GM12891 (cell line): ENCODE measurements at places on chromosomes 12 and 14.

- DNase-seq: no peak
These were observed 7.0 kb downstream of the AGAP2 start for GRCh38 chr12:57731411-57732080.

DNA sequence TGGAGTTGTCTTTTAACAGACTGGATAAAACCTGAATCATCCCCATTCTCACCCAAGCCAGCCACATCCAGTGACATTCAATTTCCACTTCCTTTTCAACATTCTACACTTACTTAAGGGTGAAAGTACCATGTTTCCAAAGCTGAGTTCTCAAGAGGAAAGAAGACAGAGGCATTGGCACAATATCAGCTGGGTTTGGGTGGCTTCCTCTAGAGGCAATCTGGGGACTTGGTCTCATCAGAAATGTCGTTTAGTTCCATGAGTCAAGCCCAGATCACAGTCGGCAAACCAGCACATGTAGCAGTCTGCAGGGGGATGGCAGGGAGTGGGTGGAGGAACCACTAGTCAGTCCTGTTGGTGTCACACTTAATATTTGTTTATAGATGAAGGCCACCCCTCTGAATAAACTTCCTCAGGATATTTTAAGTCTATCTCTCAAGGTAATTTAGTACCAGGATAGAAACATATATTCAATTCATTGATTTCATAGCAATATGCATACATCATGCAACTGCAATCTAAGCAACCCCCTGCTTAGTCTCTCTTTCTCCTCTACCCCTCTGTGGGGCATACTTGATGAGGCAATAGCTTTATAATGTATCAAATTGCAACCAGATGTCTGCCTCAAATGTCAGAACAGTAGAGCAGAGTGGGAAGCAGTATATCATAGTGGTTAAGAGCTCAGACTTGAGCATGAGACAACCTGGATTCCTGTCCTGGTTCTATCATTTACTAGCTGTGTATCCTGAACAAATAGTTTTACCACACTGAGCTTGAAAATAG, 3.0 kb downstream of the SRRM4 start:
- no peak for DNase-seq

DNA sequence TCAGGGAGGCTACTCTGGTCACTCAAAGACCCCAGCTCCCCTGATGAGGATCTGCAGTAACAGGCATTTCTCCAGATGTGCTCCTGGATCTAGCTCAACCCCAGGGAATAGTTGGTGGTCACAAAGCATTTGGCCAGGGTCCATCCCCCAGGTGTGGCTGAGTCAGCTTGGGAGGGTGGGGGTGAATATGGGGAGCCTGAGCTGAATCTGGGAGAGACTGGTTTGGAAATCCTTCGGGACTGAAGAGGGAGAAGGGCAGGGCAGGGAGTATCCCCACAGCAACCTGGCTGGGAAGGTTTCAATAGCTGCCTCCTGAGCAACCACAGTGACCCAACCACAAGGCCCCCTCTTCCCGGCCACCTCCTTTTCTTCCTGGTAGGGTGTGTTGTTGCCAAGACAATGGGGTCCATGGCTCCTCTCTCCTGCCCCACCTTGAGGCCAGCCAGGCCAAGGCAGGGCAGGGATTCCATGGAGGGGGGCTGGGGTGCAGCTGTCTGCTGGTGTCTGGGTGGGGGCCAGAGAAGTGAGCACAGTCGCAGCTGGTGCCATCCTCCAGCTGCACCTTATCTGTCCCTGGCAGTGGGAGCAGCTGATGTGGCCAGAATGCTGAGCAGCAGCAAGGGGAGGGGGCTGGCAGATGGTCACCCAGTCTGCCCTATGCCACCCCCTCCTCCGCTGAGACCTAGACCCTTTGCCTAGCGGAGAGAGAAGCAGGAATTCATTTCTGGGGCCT, 5.5 kb downstream of the ASIC1 start:
- DNase-seq: no peak

- DNase-seq: no peak
These were observed 115.4 kb downstream of the ETV6 start for GRCh38 chr12:11764837-11765236.

GRCh38 chr14:91246051-91246852, 1.7 kb upstream of the GPR68 start:
- DNase-seq: no peak

GRCh38 chr12:32273063-32273522, 126.3 kb upstream of the FGD4 start:
- no peak for DNase-seq

DNA sequence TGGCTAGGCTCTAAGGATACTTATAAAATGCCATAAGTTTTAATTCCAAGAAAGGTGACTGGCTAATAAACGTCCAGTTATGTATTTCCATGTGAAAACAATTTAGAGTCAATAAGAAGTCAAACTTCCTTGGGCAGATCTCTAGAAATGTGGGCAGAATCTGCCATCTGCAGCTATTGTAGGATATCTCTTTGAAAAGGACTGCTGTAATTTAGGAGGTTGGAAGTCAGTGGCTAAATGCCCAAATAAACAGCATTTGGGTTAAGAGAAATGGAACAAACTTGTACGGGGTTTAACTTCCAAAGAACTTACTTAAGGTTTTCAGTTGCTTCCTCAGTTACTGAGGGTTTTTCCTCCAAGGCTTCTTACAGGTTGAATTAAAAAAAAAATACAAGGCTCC, 121.6 kb downstream of the FIGNL2 start:
- no peak for DNase-seq

DNA sequence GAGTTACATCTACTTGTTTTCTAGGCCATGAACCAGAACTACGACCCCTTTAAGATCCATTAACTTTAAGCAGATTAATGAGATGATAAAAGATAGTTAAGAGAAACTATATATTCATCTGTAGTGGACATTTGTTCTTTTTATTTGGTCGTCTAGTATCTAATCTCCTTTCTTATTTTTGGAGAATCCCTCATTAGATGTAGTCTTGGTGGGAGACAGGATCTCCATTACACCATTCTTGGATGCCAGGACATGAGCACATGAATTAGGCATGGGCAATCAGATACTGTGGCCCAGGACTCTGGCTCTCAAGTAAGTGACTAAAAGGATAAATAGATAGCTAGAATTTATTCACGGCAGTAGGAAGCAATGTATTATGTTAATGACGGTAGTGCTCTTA, 245.0 kb downstream of the ATP23 start:
- no peak for DNase-seq

GRCh38 chr12:113466454-113467141, 5.1 kb downstream of the LHX5 start:
- DNase-seq: no peak

DNA sequence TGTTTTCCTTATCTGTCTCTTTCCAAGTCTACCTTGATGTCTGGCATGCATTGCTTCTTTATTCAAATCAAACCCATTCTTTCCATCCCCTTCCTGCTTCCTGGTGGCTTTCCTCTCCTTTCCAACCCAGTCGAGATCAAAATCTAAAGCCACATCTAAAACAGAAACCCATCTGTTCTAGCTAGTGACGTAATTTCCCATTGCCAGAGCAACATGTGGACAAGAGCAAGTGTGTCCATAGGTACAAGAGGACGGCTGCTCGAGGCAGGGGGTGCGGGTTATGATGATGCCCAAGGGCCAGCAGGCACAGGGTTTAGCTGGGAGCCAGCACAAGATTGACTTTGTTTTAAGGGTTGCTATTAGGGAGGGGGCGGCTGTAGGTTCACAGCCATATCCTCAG, 7.0 kb downstream of the KRT80 start:
- DNase-seq: no peak
